ENCODE measurements at places on chromosomes 1 and 21. TPM values are rescaled to one million over a fixed set of nuclear protein-coding genes. Genes with fewer than 3 reads are reported as not detected.

The MORN1 gene
- polyA plus RNA-seq: 6.7 TPM

The DNASE2B gene
- polyA plus RNA-seq: not detected

The FMO2 gene
- polyA plus RNA-seq: 1.2 TPM

The LAMC2 gene
- polyA plus RNA-seq: 1.5 TPM

The MRPS6 gene
- polyA plus RNA-seq: 33.6 TPM

The PLA2G2D gene
- polyA plus RNA-seq: 0.05 TPM

The PDPN gene
- 39.3 TPM for polyA plus RNA-seq

The ZNF648 gene
- 0.16 TPM for polyA plus RNA-seq

The OR14K1 gene
- polyA plus RNA-seq: not detected

The DEPDC1 gene
- 7.1 TPM for polyA plus RNA-seq

The C4BPA gene
- 0.47 TPM for polyA plus RNA-seq

The ATP1A2 gene
- polyA plus RNA-seq: 81.8 TPM

The SEC22B gene
- 24.1 TPM for polyA plus RNA-seq

The RHCE gene
- 0.53 TPM for polyA plus RNA-seq

Data from forelimb muscle (tissue), 1 donor.